Nephron progenitor cell (in vitro differentiated cells): ENCODE measurements at places on chromosomes 11 and 22.

GRCh38 chr11:96200243-96200642, 142.8 kb downstream of the MAML2 start:
- DNase-seq, result no peak

- DNase-seq, result no peak
These were observed 429.9 kb upstream of the B3GAT1 start for GRCh38 chr11:134841972-134842371.

- DNase-seq, result no peak
These were observed 103.8 kb downstream of the MORC2 start for GRCh38 chr22:30864441-30865420.

GRCh38 chr11:112626731-112627130, 334.5 kb upstream of the NCAM1 start:
- no peak for DNase-seq

GRCh38 chr11:116855413-116855812, 18.0 kb upstream of the APOA1 start:
- DNase-seq, result no peak

DNA sequence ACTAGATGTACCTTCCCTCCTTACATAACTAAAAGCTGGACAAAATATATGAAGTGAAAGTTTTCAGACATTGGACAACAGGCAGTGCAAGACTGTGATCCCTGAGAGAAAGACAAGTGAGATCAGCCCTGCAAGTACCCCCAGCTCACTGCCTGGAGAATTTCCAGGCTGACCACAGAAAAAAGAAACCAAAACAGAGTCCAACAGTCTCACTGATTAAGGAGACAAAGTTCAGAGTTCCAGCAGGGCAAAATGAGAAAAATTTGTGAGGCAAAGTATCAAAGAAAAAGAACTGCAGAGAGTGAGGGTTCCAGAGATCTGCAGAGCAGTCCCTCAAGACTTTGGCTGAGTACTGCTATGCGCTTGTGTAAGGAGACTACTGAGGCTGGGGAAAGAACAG, 47.3 kb upstream of the TMEM45B start:
- DNase-seq, result no peak

GRCh38 chr11:79400717-79401330, 40.0 kb downstream of the TENM4 start:
- DNase-seq, result peak; percentile 57

DNA sequence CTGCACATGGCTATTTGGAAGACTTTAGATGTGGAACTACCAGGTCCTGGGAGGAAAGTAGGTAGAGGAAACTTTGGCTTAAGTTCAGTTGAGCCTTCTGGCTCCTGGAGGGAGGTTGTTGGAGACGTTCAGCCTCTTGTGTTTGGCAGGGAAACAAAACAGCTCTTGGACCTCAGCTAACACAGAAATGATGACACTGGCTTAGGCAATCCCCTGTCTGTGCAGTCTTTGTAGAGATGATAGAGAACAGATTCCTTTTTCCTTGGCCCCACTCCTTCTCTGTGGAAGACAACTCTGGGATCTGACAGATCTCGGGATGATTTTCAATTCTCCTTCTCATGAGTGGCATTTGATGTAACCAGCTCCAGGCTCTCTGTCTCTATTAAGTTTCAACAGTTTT, 428.5 kb downstream of the TMEM135 start:
- no peak for DNase-seq

DNA sequence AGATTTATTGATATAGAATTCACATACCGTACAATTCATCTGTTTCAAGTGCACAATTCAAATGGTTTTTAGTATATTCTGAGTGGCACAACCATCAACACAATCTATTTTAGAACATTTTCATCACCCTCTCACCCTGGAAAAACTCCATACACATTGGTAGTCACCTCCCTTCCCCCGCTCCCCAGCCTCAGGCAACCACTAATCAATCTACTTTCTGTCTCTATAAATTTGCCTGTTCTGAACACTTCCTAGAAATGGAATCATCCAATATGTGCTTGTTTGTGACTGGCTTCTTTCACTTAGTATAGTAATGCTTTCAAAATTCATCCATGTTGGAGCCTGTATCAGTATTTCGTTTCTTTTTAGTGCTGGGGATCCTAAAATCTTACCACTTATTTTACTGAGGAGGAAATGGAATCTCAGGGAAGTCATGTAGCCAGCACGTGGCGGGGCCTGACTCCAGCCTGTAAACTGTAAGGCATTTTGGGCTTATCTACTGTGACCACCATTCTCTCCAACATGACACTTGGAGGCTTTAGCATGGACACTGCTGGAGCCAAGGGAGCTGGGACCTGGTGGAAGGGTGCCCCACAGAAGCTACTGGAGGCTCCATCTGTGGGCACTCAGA, 905 bp upstream of the UCP3 start:
- no peak for DNase-seq

DNA sequence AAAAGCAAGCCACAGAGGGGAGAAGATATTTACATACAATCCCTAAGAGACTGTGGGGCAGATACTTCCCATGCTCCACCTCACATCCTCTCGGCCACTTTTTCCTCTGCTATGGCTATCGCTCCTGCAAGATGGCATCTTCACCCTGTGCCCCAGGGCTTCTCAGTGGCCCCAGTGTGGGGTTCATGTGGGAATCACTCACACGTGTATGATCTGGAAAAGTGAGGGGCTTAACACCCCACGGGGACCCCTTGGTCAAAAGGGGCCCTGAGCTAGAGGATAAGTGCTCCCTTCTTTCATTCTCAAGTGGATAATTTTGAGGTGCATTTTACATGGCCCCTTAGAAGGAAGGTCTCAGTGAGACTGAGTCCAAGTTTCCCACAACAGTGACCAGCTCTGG, 28.7 kb downstream of the C11orf58 start:
- no peak for DNase-seq

DNA sequence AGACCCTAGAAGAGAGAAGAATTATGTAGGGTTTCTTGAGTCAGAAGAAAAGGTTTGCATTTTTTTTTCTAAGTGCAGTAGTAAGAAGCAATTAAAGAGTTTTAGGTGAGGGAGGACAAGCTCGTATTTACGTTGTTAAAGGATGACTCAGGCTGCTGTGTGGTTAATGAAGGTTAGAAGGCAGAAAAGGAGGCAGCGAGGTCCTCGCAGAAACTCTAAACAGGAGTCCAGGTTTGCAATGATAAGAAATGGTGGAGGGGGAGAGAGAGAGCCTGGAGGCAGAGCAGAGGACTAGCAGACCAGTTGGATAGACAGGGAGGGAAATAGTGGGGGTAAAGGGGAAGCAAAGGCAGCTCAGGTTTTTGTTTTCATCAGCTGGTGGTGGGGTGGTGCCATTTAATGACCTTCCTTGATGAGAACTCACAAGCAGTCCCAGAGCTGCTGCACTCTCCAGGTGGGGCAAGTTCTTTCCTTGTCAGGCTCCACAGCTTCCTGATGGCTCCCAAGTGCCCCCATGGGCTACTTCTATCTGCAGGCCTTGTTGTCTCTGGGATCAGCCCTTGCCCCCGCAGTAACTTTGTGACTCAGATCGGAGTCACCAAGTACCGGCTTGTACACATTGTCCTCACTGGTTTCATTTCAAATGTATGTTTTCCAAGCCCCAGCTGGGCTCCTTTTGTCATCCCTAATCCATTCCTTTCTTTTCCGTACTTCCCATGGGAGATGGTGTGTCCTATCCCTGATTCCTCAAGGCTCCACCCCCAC, 8.3 kb upstream of the INSC start:
- no peak for DNase-seq

DNA sequence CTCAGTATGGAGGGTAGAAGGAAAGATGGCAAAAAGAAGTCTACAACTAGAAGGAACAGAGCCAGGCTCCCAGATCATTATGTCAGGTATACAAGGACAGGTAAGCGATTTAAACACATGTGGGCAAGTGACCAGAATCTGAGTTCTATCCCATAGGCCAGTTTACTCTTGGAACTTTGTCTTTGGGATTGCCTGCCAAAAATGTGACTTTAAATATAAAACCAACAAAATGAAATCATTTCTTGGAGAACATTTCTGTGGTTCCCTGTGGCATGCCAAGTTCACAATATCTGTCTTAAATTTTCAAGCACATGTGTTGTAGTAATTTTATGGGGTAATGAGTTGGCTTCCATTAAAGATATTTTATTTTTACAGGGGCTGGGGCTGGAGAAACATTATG, 141.0 kb downstream of the SLC17A6 start:
- no peak for DNase-seq

DNA sequence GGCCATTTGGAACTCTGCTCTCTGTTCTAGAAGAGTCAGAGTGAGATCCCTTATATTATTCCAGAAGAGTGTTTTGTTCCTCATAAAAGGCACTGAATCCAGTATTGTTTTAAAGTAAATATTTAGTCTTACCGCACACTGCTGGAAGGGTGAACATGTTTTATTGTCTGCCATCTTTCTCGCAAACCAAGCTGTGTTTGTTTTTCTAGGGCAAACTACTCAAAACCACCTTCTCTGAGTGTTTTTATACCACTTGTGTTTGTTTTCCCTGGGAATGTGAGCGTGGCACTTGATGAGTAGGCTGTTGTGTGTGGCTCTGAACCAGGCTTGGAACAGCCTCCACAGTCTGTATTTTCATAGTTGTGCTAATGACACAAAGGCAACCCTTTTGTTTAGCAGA, 89.8 kb downstream of the DBX1 start:
- DNase-seq, result no peak

DNA sequence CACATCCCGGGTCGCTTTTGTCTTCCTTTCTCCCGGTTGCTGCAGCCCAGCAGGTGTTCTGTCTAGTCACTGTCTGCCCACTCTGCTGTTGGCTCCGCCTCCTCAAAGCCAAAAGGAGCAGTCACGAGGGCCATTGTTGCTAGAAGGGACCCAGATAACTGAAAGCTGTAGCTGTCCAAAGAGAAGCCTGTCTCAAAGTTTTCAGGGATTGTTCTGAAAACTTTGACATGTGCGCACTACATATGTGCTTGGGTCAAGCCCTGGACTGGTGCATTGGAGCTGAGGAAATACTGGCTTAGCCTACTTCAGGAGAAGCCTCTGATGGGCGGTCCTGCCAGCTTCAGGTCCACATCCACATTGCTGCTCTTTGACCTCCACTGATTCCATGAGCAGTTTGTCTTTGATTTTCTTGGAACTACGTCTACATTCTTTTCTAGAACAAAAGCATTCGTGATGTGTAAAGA, 8.8 kb upstream of the OR2AT4 start:
- DNase-seq, result no peak
